ENCODE measurements at places on chromosomes 5 and 9.

DNA sequence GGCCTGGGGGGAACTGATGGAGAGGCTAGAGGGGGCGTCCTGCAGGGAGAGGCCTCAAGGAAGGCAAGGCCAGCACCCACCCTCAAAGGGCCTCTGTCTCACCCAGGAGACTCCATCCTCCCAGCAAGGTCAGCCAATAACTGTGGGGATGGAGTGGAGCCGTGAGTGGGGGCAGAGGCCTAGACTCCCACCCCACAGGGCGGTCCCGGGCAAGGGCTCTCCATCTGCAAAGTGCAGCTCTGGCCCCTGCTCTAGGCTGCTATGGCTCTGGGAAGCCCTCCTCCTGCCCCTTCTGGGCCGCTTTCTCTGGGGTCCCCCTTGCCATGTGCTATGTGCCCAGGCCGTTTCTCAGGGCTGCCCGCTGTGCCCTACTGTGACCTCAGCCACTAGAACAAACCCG, 14.0 kb downstream of the FPGS start:
- no peak for DNase-seq

GRCh38 chr9:124444166-124444565, 6.1 kb upstream of the ADGRD2 start:
- no peak for DNase-seq

GRCh38 chr5:148685520-148686134, 31.3 kb upstream of the HTR4 start:
- no peak for DNase-seq

DNA sequence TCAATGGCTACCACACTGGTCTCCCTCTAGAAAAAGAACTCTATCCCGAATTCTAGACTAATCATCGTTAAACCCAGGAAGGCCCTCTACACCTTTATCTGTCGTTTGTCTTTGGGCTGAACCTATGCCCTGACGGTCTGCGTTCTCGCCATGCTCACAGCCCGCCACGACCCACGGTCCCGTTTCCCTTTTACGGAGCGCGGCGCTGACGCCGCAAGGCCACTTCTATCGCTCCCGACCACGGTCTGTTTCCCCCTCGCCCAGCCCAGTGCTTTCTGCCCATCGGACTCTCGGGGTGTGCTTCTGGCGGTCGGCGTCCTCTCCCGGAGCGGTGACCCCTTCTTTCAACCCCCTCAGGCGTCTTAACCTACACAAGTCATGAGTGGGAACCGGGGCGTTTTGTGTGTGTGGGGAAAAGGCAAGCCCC, 974 bp downstream of the C9orf40 start:
- DNase-seq: no peak

DNA sequence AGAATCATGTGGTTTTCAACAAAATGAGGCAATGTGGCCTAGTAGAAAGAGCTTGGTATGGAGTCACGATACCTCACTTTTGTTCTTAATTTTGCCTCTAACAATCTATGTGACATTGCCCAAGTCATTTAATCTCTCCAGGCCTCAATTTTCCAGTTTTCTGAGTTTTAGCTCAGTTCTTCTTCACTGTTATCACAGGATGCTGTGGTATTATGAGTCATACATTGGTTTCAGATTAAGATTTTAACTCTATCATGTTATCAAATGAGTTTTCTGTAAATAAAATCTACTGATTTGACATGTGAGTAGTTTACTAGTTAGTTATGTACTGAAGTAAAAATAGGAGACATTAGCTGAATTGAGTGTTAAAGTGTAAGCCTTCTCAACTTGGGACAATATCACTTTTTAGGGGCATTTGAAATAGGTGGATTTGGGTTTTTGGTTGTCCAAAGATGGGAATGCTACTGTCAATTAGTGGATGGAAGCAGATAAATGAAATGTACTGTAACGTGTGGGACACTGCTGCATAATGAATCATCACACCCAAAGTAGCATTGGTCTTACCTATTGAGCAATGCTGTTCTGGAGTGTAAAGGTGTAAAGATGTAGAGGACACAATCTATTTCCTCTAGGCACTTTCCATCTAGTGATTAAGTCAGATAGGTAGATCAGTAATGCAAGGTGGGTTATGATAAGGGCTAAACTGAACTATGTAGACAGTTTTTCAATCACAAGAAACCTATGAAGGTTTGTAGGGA, 73.3 kb downstream of the NNT start:
- no peak for DNase-seq

GRCh38 chr5:1660001-1660400, 136.2 kb upstream of the LPCAT1 start:
- no peak for DNase-seq

- DNase-seq: no peak
Observed at GRCh38 chr9:19513671-19514275, 105.0 kb downstream of the ACER2 start.

- no peak for DNase-seq
Observed at GRCh38 chr5:139076111-139076510, 122.1 kb downstream of the SIL1 start.

DNA sequence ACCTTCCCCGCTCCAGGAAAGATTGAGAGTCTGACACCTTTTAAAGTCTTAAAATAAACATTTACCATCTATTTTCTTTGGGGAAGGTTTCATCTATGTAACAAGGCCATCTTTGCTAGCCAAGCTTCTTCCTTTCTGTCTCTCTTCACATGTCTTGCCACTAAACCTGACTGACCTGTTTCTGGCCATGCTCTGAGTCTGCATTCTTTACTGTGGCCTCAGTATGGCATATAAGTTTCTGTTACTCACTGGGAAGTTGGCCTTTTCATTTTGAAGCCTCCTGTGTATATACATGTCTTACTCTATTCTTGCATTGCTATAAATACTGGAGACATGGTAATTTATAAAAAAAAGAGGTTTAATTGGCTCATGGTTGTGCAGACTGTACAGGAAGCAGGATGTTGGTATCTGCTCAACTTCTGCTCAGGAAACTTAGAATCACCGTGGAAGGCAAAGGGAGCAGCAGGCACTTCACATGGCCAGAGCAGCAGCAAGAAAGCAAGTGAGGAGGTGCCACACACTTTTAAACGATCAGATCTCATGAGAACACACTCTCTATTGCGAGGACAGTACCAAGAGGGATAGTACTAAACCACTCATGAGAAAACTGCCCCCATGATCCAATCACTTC, 48.1 kb downstream of the KCNV2 start:
- DNase-seq: no peak

GRCh38 chr5:139494832-139495231, 12.3 kb upstream of the STING1 start:
- no peak for DNase-seq

DNA sequence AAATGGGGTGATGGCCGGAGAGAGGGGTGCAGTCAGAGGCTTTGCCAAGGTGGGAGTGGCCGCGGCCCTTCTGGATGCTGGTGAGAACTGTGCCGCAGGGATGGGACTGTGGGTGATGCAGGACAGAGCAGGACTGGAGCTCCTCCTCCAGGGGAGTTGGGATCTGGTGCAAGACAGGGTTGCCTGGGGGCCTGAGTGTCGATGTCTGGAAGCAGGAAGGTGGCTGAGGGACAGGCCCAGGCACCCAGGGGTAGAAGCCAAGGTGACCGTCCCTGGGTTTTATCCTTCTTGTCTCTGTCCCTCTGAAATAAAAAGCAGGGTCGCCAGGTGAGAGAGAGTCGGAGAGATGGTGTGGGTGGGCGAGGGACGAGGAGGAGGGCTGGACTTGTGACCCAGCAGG, 89.1 kb upstream of the IER5L start:
- DNase-seq: no peak

GRCh38 chr5:172642051-172642409, 967 bp downstream of the NEURL1B start:
- DNase-seq: no peak

DNA sequence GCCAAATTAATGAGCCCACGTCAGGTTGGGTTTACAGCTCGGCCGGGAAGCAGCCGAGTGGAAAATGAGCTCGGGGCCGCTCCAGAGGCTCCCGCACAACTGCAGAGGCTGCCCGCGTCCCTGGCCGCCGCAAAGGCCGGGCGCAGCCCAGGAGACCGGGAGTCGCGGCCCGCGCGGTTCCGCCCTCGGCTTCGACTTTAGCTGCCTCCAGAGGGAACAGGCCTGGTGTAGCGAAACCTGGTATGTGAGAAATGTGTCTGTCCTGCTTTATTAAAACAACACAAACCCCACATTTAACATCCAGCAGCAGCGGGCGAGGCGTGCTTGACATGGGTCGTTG, 66.2 kb downstream of the FOXD1 start:
- DNase-seq: no peak

DNA sequence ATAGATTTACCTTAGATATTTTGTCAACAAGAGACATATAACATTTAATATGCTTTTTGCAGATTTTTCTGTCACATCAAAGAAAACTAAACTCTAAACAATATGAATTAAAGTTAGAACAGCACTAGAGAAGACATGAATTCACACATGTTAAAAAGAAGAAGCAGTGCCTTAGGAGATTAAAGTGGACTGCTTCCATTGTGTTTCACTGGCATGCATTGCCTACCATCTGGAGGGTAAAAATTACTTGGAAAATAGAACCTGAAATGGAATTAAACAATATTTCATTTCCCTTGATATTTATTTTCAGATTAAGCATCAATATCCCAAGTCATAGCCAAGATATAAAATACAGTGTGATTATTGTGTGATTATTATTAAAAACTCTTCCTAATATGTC, 319.4 kb upstream of the CDH18 start:
- DNase-seq: no peak

GRCh38 chr9:130352586-130353285, 87.2 kb downstream of the HMCN2 start:
- no peak for DNase-seq

DNA sequence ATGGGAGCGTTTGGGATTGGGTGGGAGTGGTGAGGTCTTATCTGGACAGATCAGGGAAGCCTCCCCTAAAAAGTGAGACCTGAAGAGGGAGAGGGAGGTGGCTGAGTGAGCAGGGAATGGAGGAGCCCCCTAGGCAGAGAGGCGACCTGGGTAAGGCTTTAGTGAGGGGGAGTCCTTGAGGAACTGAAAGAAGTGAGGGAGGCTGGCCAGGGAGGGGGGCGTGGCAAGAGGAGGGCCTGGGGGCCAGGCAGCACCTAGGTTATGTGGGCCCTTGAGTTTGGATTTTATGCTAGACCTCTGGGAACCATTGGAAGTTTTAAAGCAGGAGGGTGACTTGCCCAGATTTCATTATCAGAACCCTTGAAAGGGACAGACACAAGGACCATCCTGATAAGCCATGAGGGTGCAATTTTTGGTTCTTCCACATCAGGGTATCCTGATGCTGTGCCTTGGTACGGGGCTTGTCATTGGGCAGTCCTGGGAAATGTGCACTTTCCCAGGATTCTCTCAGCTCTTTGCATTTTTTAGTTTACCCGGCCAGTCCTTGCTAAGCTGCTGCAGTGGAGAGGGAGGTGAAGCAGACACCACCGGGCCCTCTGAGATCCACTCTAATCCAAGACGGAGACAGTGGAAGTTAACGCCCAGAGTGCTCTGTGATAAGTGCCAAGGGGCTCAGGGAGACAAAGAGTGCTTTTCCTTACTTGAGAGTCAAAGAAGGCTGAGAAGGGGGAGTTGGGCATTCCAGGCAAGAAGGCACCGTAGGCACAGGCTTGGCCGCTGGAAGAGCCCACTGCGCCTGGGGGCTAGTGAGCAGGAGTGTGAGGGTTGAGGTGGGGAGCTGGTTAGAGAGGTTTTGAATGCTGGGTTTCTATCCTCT, 16.1 kb downstream of the GSN start:
- DNase-seq: no peak

DNA sequence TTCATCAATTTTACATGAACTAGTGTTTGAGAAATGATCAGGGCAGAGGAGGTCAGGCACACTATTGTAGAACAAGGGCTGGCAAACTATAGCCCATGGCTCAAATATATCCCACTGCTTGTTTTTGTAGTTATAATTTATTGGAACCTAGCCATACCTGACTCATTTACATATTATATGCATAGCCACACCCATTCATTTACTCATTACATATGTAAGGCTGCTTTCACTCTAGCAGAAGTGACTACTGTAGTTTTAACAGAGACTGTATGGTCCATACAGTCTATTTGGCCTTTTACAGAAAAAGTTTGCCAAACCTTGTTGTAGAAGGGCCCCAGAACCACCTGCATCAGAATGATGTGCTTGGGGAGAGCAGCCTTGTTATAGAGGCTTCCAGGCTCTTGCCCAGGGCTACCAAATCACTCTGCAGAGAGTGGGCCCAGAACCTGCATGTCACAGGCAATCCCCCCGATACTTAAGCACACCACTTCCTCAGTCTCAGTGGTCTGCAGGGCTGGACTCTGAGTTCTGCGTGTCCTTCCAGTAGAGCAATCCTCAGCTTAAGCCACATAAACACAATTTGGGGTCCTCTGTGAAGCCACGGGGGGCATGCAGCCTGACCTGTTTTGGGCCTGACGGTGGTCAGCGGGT, 6.7 kb downstream of the ANKS6 start:
- no peak for DNase-seq

GRCh38 chr5:67082941-67083340, 113.7 kb downstream of the CD180 start:
- no peak for DNase-seq

DNA sequence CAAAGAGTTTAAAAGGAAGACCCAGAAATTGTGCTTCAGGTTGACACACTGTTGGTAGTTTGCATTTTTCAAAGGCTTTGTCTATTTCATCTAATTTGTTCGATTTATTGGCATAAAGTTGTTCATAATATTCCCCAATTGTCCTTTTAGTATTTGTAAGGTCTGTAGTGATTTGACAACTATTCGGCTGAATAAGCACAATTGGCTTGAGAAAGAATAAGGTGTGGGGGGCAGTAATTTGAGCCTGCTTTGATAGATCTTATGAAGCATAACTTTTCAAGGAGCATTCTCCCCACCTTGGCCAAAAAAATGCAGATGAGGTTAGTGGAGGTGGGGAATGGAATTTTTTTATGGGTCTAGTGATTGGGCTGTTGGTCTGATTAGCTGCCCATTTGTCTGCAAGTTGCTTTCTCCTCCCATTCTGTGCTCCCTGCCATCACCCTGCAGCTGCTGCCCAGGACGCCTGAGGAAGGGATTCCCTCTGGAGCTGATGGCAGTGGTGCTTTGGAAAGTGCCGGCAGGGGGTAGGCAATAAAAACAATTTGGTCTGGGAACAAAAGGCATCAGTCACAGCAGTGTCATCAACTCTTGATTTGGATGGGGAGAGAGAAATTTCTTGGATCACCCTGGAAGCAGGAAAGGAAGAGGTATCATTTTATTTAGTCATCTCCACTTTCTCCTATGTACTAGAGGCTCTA, 26.6 kb downstream of the WNT8A start:
- no peak for DNase-seq

GRCh38 chr5:143001764-143002351, 231.7 kb downstream of the ARHGAP26 start:
- no peak for DNase-seq
